ENCODE measurements at places on chromosomes 12 and 14.

DNA sequence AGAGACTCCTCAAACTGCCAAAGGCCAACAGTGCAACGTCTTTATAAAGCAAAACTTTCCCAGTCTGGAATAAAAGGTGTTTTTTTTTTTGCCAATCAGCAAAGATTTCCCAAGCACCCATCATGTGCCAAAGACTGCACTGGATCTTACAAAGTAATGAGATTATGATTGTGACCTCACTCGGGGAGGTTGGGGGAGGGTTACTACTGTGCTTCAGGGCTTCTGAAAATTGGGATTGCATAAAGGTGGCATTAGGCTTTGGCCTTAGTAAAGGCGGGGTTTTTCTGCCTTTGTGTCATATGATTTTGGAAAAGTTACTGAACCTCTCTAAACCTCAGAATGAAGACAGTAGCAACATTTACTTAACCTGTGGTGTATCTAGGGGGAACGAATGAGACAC, 233.8 kb downstream of the DACT1 start:
- DNase-seq: no peak

DNA sequence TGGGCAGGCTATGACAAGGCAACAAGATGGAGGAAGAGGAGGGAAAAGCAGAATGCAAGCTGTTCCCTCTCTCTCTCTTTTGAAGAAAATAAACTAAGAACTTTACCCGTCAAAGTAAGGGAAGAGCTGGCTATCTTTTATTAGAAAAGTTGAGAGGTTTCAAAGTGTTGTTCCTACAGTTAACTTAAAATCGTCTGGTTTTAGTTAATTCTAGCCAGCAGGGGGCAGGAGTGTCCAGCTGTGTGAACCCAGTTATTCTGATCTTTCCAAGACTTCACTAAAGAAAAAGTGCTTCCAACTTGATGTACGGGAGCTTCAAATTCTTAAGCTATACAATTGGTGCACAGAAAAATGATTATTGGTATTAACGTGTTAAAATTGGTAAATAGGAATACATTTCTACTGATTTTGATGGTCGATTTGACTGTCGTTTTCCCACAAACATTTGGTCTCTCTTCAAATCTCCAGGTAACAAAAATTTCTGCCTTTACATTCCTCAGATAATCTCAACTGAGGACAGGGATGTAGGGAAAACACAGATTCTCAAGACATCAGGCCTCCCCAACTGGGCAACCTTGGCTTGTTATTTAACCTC, 28.4 kb upstream of the MON2 start:
- no peak for DNase-seq

- DNase-seq: no peak
Measured at GRCh38 chr14:20789230-20789813, 8.3 kb downstream of the RNASE6 start.

GRCh38 chr12:49885118-49885517, 18.6 kb downstream of the FAIM2 start:
- DNase-seq: no peak

- no peak for DNase-seq
Measured at GRCh38 chr12:127767656-127768055, 499.3 kb upstream of the TMEM132C start.

GRCh38 chr12:95836185-95836609, 22.6 kb upstream of the SNRPF start:
- no peak for DNase-seq

DNA sequence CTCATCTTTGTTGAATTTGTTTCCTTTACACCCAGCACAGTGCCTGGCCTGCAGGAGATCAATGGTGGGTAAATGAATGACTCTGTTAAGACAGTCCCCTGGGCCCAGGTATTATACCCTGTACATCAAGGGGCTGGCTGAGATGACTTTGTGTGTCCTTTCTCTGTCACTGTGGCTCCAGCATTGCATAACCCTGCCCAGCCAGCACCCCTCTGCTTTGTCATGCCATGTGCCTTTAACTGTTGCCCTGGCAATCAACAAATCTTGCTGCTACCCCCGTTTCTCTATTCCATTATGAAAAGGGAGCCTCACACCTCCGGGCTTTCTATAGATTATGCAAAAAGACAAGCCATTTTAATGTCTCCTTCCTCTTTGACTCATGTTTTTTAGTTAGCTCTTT, 7.6 kb upstream of the FLVCR2 start:
- no peak for DNase-seq

GRCh38 chr12:50453872-50454271, 50.9 kb upstream of the DIP2B start:
- DNase-seq: no peak
